SJSA1 (cell line): ENCODE measurements at places on chromosomes 3 and 15.
A peak's percentile ranks its signal among the peaks of the same experiment; 100 is the strongest.

GRCh38 chr15:79168922-79169456 is 78.4 kb upstream of the RASGRF1 start:
- no peak for DNase-seq

GRCh38 chr15:43527016-43527801 is 9.8 kb downstream of the MAP1A start:
- DNase-seq: no peak

GRCh38 chr3:171809861-171810628 is at the start of gene PLD1:
PLD1 (minus strand) TSS chr3:171810483; CDS start chr3:171738051, 72,432 bp downstream.
- DNase-seq: peak; percentile 84

GRCh38 chr3:123790254-123791072 is 93.7 kb downstream of the MYLK start:
- DNase-seq: no peak

DNA sequence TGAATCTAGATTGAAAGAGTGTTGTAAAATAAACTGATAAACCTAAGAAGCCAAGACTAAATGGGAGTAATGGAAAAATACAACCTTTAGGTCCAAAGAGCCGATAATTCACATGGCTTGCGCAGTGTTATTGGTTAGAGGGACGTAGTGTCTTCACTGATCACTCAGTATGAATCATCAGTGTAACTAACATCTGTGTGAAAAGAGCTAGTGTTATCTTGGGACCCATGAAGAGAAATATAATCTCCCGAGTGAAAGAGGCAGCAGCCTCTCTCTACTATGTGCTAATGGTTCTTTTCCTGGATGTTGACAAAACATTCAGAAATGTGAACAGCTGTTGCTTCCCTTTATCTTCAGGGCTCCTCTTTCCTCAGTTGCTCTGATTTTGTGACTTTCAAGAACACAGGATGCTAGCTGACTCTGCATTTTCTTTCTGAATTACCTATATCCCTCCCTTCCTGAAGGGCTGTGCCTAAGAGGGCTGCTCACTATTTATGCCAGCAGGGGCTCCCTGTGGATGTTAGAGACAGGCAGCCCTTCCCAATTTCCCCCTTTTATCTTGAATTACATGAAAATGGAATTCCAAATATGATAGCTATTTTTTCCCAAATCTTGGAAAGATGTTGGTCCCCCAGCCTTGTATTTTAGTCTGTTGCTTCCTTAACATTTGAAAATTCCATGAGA is 128.8 kb downstream of the GRM7 start:
- DNase-seq: no peak

DNA sequence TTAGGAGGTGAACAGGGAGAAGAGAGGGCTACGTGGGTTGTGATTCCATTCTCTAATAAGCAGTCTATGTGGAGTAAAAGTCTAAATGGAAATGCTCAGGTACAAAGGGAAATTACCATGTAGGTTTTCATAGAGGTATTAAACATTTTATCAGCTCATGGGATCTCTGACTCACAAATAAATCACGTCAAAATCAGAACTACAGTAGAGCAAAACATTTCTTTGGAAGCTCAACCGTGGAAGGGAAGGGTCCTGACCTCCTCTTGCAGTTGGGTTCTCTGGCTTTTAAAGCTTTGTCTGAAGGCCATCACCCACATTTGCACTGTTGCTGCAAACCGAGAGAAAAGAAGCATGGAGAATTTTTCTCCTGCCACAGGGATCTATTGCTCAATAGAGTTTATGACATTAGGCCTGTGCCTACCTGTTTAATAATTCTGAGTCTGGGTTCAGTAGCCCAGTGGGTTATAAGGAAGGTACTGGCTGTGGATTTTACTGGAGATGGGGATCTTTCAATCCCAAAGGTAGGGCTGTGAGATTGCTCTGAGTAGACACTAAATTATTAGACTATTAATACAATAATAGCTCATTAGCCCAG is 24.2 kb upstream of the PGPEP1L start:
- DNase-seq: no peak

- DNase-seq: no peak
Observed at GRCh38 chr3:174355505-174355904, 503.6 kb upstream of the NAALADL2 start.

DNA sequence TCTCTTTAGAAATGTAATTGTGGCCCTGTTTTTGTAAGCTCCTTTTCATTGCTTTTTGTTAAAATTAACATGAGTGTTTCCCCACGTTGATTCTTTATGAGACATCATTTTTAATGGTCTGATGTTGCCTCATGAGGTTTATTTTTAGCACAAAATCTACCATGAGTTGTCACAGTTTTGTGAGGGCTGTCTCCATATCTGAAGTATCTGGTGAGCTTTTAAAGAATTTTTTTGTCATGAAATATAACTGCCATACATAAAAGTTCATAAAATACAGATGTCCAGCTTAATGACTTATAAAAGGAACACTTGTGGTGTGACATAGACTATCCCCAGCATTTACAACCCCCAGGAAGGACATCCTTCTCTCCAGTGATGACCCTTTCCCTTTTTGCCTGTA is 34.3 kb upstream of the CEMIP start:
- no peak for DNase-seq
